ENCODE measurements at places on chromosomes 5 and 9.

DNA sequence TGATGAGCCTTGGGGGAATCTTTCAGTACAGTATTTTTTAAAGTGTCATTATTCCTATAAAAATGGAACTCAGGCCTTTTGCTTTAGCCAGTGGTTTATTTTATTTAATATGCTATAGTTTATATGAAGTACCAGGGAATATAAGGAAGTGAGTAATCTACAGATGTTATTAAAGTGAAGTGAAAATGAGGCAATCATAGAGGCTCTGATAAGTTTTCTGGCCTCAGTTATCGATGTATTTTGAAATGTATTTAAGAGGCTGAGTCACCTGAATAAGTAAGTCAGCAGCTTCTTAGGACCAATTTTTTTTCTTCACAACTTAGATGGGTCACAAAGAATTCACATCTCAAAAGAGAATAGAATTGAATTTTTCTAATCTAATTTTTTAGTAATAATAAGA lies 829.0 kb downstream of the DNAH5 start:
- DNase-seq: no peak

- no peak for DNase-seq
These were observed 159.5 kb upstream of the SLC28A3 start for GRCh38 chr9:84499969-84500582.

DNA sequence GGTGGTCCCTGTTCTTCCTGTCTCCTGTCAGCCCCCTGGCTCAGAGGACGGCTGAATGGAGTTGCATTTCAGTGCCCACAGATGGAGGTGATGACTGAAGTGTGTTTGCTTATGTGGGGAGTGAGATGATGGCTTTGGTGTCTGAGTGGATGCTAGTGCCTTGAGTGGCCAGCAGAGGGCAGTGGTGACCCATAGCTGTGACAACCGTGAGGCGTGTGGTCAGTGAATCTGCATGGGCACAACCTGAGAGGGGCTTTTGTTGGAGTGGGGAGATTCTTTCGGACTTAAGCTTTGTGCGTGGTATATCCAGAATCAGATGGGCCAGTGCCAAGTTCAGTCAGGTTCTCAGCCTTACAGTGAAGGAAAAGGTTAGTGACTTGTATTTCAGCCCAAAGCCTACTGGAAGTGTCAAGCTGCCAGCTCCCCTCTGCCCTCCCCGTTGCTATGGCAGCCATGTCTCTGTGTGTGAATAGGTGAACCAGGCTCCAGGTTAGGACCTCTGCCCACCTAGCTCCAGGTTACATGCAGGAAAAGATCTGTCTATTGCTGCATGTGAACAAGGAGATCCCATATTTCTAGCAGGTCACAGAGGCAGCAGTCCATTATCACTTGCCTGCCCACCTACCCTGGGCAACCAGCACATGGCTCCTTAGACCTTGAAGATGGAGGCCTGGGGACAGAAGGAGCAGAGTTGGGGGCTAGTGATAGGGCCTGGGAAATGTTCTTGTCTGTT lies 14.7 kb upstream of the CXXC5 start:
- peak; percentile 81 for DNase-seq

DNA sequence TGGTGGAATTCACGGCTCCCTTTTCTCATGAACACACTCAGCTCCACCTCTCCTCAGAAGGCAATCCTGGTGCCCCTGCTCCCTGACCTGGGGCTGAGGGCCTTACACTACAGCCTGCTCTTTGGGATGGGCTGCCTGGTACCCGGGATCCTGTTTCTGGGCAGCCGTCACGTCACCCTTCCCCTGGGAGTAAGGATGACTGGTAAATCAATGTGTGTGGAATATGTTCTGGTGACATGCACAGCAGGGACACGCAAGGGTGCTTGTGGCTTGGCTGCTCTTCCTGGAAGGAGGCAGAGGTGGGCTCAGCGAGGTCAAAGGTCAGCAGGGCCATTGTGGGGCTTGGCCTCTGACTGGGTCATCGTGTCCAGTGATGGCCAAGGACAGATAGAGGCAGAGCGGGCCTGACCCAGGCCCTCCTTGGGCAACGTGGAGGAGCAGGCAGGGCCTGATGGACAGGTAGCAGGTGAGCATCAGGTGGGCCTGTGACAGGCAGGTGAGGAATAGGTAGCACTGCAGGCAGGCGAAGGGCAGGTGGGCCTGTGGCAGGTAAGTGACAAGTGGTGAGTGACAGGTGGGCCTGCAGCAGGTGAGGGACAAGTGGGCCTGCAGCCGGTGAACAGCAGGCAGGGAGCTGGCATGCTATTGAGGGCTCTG lies 399.4 kb upstream of the IRX4 start:
- DNase-seq: no peak

- no peak for DNase-seq
These were observed 409.5 kb downstream of the PDE4D start for GRCh38 chr5:59483971-59484472.

GRCh38 chr5:63125392-63125791 lies 546.8 kb downstream of the LRRC70 start:
- no peak for DNase-seq

DNA sequence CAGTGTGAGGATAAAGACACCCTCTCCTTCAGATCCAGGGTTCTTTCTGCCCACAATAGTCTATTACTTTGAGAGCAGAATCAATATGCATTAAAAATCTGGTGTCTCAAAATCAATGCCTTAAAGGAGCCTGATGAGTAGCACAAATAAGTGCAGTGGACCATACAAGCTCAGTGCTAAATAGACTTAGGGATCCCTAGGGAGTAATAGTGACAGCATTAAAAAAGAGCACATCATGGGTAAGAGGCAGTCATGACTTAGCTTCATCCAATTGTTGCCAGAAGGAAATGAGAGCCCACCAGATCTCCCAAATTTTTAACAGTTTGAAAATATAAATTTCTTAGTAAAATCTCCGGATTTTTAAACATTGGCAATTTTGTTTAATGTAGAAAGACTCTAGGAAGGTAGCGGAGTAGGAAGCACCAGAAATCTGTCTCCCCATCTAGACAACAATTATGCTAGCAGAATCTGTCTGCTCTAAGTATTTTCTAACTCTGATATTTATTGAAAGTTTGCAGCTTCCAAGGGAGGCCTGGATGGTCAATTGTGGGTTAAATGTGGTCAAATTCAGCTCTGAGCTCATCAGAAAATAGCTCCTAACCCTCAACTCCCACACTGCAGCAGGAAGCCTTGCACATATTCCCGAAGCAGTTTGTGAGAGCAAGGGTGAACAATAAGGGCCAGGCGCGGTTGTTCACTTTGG lies 443.9 kb downstream of the TLE1 start:
- no peak for DNase-seq

DNA sequence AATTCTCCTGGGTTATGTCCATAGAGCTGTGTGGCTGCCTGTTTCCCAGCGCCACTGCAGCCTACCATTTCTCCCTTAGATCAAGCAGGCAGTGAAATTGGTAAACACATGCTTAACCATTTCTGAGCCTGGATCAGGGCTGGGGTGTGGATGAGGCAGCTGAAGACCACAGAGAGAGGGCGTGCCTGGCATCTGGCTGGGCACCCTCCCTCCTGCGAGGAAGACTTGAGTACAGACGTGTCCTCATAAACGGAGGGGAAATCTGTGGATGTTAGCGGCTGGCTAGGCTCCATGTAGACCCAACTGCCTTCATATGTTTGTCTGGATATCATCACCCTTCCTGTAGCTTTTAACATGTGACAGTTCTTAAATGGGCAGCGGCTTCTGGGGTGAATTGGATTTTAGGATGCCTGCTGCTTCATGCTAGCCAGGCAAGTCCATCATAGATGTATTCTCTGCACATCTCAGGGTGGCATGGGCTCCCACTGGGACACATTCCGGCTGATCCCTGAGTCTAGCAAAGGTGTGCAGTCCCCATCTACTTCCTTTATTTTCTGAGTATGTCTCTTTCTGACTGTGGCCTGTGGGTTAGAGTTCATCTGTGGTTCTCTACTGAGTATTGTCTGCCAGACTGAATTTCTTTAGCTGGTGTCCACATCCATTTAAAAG lies 11.0 kb downstream of the RGS3 start:
- DNase-seq: no peak

DNA sequence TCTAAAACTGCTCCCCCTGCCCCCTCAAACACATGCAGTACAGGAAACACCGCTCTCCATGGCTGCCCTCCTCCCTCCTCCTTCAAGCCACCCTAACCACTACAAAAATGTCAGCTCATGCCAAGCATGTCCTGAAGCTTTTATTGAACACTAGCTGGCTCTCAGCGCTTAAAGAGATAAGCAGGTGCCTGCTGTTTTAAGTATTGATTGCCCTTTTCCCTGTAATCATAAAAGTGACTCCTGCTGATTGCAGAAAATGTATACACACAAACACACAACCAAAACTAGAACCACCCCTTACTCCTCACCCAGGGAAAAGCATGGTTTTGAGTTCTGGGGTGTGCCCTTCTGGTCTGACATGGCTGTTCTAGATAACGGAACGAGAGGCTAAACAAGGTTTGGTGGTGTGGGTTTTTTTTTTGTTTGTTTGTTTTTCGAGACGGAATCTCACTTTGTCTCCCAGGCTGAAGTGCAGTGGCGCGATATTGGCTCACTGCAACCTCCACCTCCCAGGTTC lies 3.7 kb upstream of the UCK1 start:
- DNase-seq: no peak

GRCh38 chr9:77987081-77987656 lies 44.4 kb downstream of the GNAQ start:
- DNase-seq: no peak

GRCh38 chr5:170368586-170368985 lies 20.6 kb downstream of the KCNMB1 start:
- DNase-seq: no peak

DNA sequence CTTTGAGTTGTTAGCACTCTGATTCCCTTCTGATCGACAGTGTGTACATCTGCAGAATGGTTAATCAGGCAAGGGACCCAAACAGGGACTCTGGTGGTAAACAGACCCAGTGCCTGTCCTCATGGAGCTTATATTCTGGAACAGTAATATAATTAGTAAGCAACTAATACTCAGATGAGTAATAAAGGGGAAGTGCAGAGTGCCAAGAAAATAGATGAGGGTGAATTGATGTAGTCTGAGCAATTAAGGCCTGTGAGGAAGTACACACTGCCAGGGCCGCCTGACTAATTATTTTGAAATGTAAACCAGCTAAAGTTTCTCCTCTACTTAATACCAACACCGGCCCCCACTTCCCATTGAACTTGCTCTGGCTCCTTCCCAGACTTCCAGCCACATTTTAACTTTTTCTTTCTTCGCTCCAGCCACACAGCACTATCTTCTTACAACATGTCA lies 4.2 kb downstream of the DHX29 start:
- DNase-seq: peak; percentile 70

DNA sequence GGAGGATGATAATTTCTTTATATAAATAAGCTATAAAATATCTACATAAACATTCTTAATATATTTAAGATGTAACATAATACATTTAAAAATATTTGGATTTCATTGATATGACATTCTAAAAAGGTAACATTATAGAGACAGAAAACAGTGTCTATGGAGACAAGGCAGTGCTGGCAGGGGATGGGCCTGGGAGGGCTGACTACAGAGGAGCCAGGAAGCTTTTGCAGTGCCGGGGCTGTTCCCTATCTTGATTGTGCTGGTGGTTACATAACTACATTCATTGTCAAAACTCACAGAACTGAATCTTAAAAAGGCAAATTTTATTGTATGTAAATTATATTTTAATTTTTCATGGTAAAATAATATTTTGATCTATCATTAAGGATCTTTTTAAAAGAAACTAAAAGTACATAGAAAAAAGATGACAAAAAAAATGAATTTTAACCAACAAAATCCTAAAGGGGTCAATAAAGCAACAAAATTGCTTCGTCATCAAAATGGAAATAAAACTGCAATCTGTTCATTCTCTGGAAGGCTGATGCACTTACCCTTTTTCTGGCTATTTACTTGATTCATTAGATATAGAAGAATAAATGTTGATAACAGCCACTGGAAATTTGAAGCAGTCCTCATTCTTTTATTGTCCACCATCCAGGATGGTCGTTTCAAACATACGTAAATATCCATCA lies 26.3 kb downstream of the LIFR start:
- DNase-seq: no peak

GRCh38 chr9:95875305-95876137 lies at the start of gene ERCC6L2:
ERCC6L2 (plus strand) TSS chr9:95875691; CDS start chr9:95876039, 348 bp downstream.
- peak; percentile 99 for DNase-seq

DNA sequence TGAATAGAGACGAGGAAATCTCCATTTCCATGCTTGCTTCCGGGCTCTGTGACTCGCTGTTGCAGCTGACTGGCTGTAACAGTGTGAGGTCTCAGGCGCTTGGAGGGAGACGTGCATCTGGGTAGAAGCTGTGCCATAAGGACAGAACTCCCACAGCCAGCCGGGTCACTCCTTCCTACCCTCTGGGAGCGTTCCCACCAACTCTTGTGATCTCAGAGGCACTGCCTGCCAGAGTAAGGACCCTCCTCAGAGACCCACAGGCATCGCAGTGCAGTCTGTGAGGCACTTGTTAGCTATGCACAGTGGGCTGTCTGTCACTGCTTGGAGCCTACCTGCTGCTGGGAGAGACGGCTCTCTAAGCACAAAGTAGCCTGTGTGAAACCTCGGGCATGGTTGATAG lies 203.4 kb upstream of the SEMA6A start:
- no peak for DNase-seq

GRCh38 chr9:8784838-8785237 lies 985.3 kb upstream of the DMAC1 start:
- no peak for DNase-seq

GRCh38 chr9:29740518-29740917 lies 2167.2 kb upstream of the C9orf72 start:
- DNase-seq: no peak

GRCh38 chr9:75168270-75169178 lies 80.2 kb downstream of the OSTF1 start:
- no peak for DNase-seq

GRCh38 chr9:112997236-112997941 lies 14.6 kb downstream of the ZNF883 start:
- no peak for DNase-seq

DNA sequence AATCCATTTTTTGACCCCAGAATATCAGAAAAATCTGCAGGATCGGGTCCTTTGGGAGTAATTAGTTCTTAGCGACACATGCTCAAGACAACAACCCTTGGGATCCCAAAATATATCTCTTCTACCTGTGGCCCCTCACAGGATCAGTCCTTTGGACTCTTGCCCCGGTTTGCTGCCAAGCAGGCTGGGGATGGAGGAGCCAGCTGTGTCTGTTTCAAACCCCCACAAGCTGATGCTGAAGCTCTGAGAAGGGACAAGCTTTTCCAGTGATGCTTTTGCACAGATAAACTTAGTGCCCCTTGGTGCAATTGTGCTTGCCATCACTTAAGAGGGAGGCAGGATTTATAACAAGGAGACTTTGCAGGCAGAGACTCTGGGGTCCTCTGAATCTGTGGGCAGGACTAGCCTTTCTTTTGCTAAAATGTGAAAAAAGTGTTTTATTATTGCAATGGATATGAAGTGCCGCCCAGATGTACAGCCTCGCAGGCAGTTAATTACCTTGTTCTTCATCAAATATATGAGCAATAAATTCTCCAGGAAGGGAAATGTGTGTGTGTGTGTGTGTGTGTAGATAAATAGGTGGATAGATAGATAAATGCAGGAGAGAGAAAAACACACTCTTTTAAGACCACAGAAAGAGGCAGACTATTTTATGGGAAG lies 9.6 kb upstream of the LHX2 start:
- no peak for DNase-seq

GRCh38 chr9:110742741-110743371 lies 74.3 kb downstream of the MUSK start:
- no peak for DNase-seq
